ENCODE measurements at places on chromosomes 11 and 22. TPM values are rescaled to one million over a fixed set of nuclear protein-coding genes. Genes with fewer than 3 reads are reported as not detected.
A peak's percentile ranks its signal among the peaks of the same experiment; 100 is the strongest.

The MS4A7 gene
- not detected for total RNA-seq

GRCh38 chr22:44927463-44928135, 82.2 kb downstream of the PHF21B start:
- H3K4me3 ChIP-seq: no peak overlapping the region
- H3K27me3 ChIP-seq: peaks cover 3% of the 10 kb centered on the region
- H3K4me1 ChIP-seq: no peaks in the 10 kb centered on the region
- no peaks in the 10 kb centered on the region for H3K36me3 ChIP-seq
- DNase-seq: no peak

DNA sequence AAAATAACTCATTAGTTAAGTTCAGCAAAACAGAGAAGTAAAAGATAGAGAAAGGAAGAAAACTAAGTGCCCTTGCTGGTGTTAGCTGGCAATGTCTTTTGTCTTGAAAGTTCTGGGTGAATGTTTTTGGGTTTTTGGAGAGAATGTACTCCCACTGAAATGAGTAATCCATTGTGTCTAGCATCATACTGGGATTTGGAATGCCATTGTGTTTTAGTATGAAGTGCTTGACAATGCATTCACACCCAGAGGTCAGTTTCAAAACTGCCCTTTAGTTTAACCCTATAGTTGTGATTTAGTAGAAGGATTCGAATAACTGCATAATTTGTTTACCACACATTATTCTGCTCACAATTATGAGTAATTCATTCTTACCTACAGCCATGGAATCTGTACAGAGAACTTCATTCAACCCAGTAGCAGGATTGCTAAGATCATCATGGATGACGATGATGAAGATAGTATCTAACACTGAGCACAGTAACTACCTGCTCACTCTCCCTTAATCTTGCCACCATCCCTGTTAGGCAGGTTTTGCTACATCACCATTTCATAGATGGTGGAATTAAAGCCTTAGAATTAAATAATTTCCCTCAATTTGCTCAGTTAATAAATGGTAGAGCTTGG, 33.9 kb downstream of the MAML2 start:
- peaks cover 48% of the 10 kb centered on the region for H3K4me1 ChIP-seq
- no peak overlapping the region for H3K27ac ChIP-seq
- peaks cover 23% of the 10 kb centered on the region for H3K36me3 ChIP-seq
- no peaks in the 10 kb centered on the region for H3K27me3 ChIP-seq

The PRRG4 gene
- 0.26 TPM for total RNA-seq

DNA sequence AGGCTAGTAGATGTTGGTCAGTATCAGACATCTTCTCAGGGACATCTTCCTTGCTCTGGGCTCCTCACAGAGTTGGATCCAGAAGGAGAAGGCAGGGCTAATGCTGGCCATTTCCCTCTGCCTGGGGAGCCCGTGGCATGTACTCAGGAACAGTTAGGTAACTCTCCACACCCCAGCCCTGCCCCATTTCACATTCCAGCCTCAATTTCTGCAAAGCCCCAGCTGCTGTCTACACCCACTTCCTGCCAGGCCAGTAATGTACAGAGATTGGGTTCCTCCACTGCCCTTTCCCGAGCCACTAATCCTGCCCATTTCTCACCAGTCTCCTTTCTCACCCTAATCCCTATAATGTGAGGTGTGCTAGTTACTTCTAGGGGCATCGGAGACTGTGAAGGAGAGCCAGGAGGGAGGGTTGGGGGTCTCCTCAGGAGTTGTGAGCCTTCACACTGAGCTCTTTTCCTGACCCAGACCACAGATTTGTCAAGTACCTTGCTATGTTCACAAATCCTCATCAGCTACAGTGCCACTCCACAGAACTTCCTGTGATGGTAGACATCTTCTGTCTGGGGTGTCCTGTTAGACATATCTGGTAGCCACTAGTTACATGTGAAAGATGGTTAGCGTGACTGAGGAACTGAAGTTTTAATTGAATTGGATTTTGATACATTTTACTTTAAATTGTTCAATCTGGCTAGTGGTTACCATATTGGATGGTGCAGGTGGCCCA, 1.3 kb upstream of the SEC14L3 start:
- no peak for DNase-seq
- peaks cover 21% of the 10 kb centered on the region for H3K4me1 ChIP-seq

DNA sequence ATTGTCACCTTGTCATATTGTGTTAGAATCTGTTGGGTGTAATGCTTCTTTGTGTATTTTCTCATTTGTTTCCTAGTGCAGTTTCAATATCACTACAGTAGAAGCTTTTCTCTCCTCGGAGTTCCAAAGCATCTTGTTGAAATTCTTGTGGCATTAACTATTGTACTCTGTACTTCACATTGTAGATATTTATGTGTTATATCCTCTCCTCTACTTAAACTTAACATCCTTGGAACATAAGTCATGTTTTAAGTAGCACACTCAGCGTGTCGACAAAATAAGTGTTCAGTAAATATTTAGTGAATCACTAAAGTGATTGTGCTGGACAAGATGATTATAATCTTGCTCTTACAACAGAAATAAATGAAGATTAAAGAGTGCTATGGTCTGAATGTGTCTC, 201.7 kb downstream of the ARHGAP42 start:
- no peak for DNase-seq
- H3K36me3 ChIP-seq: no peaks in the 10 kb centered on the region
- H3K4me3 ChIP-seq: no peak overlapping the region
- no peak overlapping the region for H3K27ac ChIP-seq
- H3K4me1 ChIP-seq: no peaks in the 10 kb centered on the region
- H3K27me3 ChIP-seq: no peaks in the 10 kb centered on the region

DNA sequence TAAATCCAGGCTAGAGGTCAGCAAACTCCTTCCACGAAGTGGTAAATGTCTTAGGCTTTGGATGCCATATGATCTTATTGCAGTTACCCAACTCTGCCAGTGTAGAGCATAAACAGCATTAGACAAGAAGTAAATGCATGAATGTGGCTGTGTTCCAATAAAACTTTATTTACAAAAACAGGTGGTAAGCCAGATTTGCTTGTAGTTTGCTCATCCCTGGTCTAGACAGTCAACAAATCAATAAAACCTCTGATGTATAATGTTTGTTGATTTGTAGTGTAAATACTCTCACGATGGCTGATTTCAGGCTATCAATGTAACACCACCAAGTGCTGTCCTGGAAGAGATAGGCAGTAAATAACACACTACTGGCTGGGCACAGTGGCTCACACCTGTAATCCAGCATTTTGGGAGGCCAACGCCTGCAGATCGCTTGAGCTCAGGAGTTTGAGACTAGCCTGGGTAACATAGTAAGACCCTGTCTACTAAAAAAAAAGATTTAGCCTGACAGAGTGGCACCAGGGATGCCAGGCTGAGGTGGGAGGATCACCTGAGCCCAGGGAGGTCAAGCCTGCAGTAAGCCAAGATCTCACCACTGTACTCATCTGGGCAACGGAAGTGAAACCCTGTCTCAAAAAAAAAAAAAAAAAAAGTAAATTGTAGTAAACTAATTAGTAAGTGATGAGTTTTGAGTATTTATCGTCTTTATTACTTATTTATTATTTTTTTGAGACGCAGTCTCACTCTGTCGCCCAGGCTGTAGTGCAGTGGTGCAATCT, 6.9 kb upstream of the CATSPER1 start:
- no peaks in the 10 kb centered on the region for H3K36me3 ChIP-seq
- H3K4me1 ChIP-seq: no peaks in the 10 kb centered on the region
- H3K4me3 ChIP-seq: no peak overlapping the region
- no peak overlapping the region for H3K27ac ChIP-seq
- no peak for DNase-seq

The MMP1 gene
- not detected for total RNA-seq

GRCh38 chr11:2767071-2767470, 67.3 kb upstream of the KCNQ1OT1 start:
- no peak for DNase-seq
- no peak overlapping the region for H3K4me3 ChIP-seq
- peaks cover 2% of the 10 kb centered on the region for H3K27me3 ChIP-seq
- H3K27ac ChIP-seq: no peak overlapping the region
- H3K36me3 ChIP-seq: no peaks in the 10 kb centered on the region

DNA sequence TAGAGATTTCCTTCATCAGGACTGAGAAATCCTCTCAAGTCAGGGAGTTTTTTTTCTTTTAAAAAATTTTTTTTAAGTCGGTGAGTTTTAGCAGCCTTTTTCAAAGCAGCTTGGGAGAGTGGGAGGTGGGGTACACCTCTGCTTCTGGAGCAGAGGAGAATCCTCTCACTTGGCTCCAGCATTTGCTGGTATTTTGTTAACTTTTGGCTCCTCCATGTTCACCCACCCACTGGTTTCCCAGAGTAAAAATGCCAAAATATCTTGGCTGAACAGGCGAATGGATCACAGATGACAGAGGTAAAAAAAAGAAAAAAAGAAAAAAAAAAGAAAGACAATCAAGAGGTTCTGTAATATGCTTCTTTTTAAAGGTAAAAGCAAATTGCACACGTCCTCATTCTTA, 68.0 kb downstream of the GAB2 start:
- peaks cover 32% of the 10 kb centered on the region for H3K4me1 ChIP-seq
- peak overlapping the region; percentile 35 for H3K4me3 ChIP-seq
- peaks cover 3% of the 10 kb centered on the region for H3K27me3 ChIP-seq
- no peak for DNase-seq
- H3K36me3 ChIP-seq: peaks cover 11% of the 10 kb centered on the region
- peak overlapping the region; percentile 87 for H3K27ac ChIP-seq

The BTBD18 gene
- total RNA-seq: not detected

The MUC5AC gene
- not detected for total RNA-seq

The PANX2 gene
- total RNA-seq: not detected

- peak overlapping the region; percentile 85 for H3K27ac ChIP-seq
- no peaks in the 10 kb centered on the region for H3K27me3 ChIP-seq
- peaks cover 47% of the 10 kb centered on the region for H3K36me3 ChIP-seq
- DNase-seq: peak; percentile 41
- H3K4me3 ChIP-seq: peak overlapping the region; percentile 47
These were observed 39.7 kb upstream of the SUSD2 start for GRCh38 chr22:24141586-24141985.

GRCh38 chr22:45830531-45831245, 146.3 kb downstream of the WNT7B start:
- H3K36me3 ChIP-seq: peaks cover 9% of the 10 kb centered on the region
- no peak overlapping the region for H3K27ac ChIP-seq
- H3K27me3 ChIP-seq: no peaks in the 10 kb centered on the region
- H3K4me3 ChIP-seq: no peak overlapping the region
- no peak for DNase-seq
- H3K4me1 ChIP-seq: peaks cover 8% of the 10 kb centered on the region

The SLC6A5 gene
- total RNA-seq: not detected

- DNase-seq: no peak
- H3K27me3 ChIP-seq: peaks cover 2% of the 10 kb centered on the region
- no peaks in the 10 kb centered on the region for H3K36me3 ChIP-seq
- H3K4me1 ChIP-seq: no peaks in the 10 kb centered on the region
- H3K27ac ChIP-seq: no peak overlapping the region
These were observed 27.4 kb downstream of the ZNF214 start for GRCh38 chr11:6992457-6993417.

DNA sequence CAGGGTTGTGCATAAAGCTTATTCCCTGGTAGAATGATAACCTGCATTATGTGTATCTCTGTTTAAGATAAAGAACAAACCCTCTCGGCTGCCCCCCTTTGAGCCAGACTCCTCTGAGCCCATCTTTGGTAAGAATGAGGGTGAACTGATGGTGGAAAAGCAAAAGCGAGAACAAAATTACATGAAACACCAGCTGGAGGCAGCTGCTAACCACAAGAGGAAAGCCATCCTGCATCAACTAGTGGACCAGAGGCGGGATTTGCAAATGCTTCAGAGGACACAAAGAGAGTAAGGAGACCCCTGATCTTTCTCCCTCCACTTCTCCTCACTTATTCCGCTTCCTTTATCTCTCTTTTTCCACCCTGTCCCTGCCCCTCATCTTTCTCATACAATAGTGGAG, 40.3 kb downstream of the CCDC81 start:
- no peak overlapping the region for H3K27ac ChIP-seq
- H3K27me3 ChIP-seq: no peaks in the 10 kb centered on the region
- DNase-seq: no peak
- peaks cover 3% of the 10 kb centered on the region for H3K4me1 ChIP-seq
- no peaks in the 10 kb centered on the region for H3K36me3 ChIP-seq

DNA sequence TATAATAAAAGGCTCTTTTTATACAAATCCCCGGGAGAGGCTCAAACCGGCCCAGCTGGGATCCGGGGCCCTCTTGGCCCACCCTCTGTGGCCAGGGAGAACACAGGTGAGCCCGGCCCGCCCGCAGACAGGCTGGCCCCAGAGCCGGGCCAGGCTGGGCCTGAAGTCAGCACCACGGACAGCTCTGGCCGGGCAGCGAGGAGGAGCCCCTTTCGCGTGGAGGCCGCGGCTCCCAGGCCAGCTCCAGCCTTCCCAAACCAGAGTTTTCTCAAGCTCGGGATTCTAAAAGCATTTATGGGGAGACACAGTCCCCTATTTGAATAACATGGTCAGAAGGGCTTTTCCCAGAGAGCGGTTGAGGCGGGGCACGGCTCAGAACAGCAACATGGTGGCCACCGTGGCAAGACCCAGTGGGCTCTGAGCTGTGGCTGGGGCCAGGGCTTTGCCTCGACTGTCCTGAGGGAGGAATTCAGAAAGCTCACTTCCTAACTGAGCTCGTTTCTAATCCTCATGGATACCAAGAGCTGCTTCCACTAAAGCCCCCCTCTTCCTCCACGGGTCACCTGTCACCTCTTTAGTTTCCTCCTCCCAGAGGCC, 115.4 kb downstream of the BRD1 start:
- no peaks in the 10 kb centered on the region for H3K27me3 ChIP-seq
- DNase-seq: no peak
- no peak overlapping the region for H3K4me3 ChIP-seq
- H3K36me3 ChIP-seq: no peaks in the 10 kb centered on the region
- no peaks in the 10 kb centered on the region for H3K4me1 ChIP-seq

The MN1 gene
- 0.13 TPM for total RNA-seq

GRCh38 chr11:11095831-11096723, 238.2 kb upstream of the ZBED5 start:
- no peak for DNase-seq
- H3K4me1 ChIP-seq: no peaks in the 10 kb centered on the region
- H3K27me3 ChIP-seq: peaks cover 9% of the 10 kb centered on the region
- H3K36me3 ChIP-seq: no peaks in the 10 kb centered on the region

GRCh38 chr11:8917157-8917825, 6.3 kb downstream of the AKIP1 start:
- H3K27ac ChIP-seq: no peak overlapping the region
- no peak for DNase-seq
- peaks cover 46% of the 10 kb centered on the region for H3K36me3 ChIP-seq
- peaks cover 26% of the 10 kb centered on the region for H3K4me1 ChIP-seq
- no peak overlapping the region for H3K4me3 ChIP-seq

The C22orf31 gene
- total RNA-seq: not detected

DNA sequence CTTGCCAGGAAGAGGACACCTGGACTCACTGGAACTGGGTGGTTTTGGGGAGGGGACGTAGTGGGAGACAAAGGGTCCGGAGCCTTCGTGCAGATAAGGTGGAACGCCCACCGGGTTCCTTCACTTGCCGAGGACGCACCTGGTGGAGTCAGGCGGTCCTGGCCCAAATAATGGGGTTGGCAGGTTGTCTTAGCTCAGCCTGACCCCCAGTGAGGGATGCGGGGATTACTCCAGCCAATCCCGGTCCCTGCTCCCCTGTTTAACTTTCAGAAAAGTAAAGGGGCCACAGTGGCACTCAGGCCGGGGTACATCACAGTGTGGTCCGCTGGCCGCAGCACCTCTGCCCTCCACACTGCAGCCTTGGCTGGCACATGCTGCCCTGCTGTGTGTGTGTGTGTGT, 18.0 kb downstream of the A4GALT start:
- no peaks in the 10 kb centered on the region for H3K4me1 ChIP-seq
- H3K27ac ChIP-seq: no peak overlapping the region
- H3K27me3 ChIP-seq: peaks cover 2% of the 10 kb centered on the region
- DNase-seq: no peak
- no peak overlapping the region for H3K4me3 ChIP-seq

GRCh38 chr11:125224391-125225021, 60.0 kb downstream of the PKNOX2 start:
- no peak overlapping the region for H3K27ac ChIP-seq
- H3K36me3 ChIP-seq: no peaks in the 10 kb centered on the region
- H3K4me3 ChIP-seq: no peak overlapping the region
- no peak for DNase-seq
- H3K4me1 ChIP-seq: no peaks in the 10 kb centered on the region

All from activated CD8-positive, alpha-beta T cell treated with anti-CD3 and anti-CD28 coated beads, Interleukin-2, amount 10 ng/mL, durations not matched to agents 7 days and 5 days (primary cell).